Nucleus accumbens (tissue), 56 donors: ENCODE measurements at places on chromosomes 7 and 10.

DNA sequence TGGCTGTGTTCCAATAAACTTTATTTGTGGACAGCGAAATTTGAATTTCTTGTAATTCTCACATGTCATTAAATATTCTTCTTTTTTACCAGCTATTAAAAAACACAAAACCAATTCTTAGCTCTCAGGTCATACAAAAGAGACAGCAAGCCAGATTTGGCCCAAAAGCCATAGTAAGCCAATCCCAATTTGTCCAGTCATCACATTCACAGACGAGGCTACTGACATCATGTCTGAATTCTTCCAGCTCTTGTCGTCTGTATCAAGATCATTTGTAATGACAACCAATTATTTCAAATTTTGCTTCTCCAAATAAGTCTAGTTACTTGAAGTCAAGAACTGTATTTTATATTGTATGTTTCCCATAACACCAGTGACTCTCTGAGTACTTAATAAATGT, 266.5 kb downstream of the PAXIP1 start:
- DNase-seq, result no peak

- DNase-seq, result no peak
These were observed 57.4 kb upstream of the EBF3 start for GRCh38 chr10:130021383-130021950.

DNA sequence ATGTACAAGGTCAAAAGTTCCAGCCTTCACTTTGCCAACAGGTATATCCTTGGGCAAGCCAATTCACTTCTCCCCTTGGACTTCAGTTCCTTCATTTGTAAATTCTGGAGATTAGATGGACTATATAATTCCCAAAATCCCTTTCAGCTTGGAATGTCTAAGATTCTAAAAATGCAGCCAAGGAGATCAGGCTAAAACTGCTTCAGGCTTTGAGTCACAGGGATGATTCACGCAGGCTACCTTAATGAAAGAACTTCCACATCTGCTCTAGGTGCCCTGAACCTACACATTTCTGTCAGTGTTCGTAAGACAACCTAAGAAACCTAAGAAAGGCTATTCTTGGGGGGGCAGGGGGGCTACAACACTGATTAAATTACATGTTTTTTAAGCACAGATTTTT, 7.1 kb downstream of the CPVL start:
- no peak for DNase-seq

- no peak for DNase-seq
These were observed 82.1 kb downstream of the CPEB3 start for GRCh38 chr10:92208736-92209135.

DNA sequence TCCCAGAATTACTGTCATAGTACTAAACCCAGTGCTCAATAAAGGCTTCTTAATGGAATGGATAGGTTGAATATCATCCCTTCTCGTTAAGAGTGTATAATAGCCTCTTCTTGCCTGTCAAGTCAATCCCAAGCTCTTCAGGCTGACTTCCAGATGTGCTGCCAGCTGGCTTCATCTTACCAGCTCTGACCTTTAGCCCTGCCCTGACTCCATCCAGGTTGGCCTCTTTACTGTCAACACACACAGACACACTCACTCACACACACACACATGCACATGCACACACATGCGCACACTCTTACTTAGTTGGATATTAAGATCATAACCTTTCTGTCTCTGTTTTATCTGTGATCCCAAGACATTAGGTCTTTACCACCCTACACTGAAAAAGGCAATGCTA, 49.1 kb downstream of the ASB4 start:
- DNase-seq, result no peak

DNA sequence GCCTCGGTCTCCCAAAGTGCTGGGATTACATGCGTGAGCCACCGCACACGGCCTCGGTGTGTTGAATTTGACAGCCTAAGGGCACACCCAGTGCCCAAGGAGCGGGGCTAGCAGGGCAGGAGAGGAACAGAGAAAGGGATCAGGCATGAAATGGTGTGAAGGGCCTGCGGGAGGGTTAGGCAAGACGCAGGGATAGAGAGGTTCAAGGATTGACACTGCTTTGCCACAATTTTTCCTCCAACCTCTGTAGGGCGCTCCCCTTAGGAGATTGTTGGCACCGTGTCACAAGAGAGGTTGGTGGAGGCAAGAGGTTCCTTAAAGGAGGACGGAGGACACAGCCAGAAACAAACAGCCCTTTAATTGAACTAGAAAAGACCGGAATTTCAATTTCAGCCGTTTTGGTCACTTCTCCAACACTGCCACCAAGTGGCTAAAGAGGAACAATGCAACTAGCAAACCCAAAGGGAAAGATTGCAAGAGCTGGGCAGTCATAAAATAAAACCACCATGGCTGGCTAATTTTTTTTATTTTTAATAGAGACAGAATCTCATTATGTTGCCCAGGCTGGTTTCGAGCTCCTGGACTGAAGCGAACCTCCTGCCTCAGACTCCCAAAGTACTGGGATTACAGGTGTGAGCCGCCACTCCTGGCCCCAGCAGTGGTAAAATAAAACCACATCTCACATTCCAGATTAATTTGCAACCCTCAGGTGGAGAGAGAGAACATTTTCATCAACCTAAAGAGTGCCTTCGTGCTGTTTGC, 6.9 kb upstream of the CREB3L2 start:
- peak; percentile 68 for DNase-seq

DNA sequence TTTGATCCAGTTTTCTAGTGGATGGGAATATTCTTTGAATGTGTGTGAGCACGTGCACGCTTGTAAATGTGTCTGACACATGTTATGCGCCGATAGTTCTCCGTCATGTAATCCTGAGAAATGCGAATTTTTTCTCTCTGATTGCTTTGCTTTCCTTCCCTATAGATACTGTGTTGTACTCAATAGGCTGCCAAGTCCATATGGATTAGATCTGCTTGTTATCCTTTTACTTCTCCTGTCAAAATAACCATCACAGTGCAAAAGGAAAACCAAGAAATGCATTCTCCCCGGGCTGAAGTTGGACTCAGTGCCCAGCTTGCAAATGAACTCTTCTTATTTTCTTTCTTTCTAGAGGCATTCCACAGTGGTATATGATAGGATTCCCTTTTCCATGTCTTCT, 131.9 kb downstream of the KIAA1217 start:
- no peak for DNase-seq

- no peak for DNase-seq
These were observed 23.1 kb downstream of the PDE1C start for GRCh38 chr7:32047075-32047474.

DNA sequence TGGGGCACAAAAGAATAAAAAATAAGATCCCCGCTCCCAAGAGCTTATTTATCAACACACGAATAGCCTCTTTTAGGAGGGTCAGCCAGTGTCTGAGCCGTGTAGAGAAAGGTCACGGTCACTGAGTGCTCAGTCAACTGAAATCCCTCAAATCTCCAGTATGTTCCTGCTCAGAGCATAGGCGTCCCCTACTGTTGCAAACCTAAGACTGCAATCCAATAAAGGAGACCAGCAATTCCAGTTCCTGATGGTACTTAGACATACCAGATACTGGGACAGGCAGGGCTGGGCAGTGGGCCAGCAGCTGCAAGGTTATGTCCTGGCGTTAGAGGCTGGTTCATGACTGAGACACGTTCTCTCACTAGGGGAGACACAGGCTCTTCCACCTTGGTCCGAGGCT, 93.6 kb downstream of the CACNB2 start:
- no peak for DNase-seq
